ENCODE measurements at places on chromosomes 13 and 19. TPM values are rescaled to one million over a fixed set of nuclear protein-coding genes. Genes with fewer than 3 reads are reported as not detected.

The LIPE gene
- 5.7 TPM for total RNA-seq

The ZNF296 gene
- not detected for total RNA-seq

The ZNF787 gene
- 63.4 TPM for total RNA-seq

The PRR20E gene
- not detected for total RNA-seq

The KANK3 gene
- total RNA-seq = 5.3 TPM

The COL4A1 gene
- total RNA-seq = 393 TPM

The ZNF808 gene
- 7.0 TPM for total RNA-seq

The CBLC gene
- not detected for total RNA-seq

The TNFRSF19 gene
- total RNA-seq = 2.3 TPM

The RHPN2 gene
- total RNA-seq = 92.1 TPM

The PRRG2 gene
- total RNA-seq = 9.5 TPM

The RASAL3 gene
- not detected for total RNA-seq

The SPRY2 gene
- total RNA-seq = 9.2 TPM

The ATP4A gene
- not detected for total RNA-seq

The KIR2DL3 gene
- not detected for total RNA-seq

The CEACAM4 gene
- total RNA-seq = not detected

The BRME1 gene
- 12.7 TPM for total RNA-seq

The MEX3D gene
- 60.3 TPM for total RNA-seq

The LPAR2 gene
- 7.6 TPM for total RNA-seq

The CATSPERD gene
- total RNA-seq = not detected

The LRRC25 gene
- total RNA-seq = not detected

The DCT gene
- 0.17 TPM for total RNA-seq

The GPC6 gene
- total RNA-seq = 6.7 TPM

The SEMA6B gene
- 35.7 TPM for total RNA-seq

The NFIC gene
- total RNA-seq = 4.6 TPM

The GPR4 gene
- not detected for total RNA-seq

The UBE2L5 gene
- not detected for total RNA-seq

The ZNF235 gene
- 0.84 TPM for total RNA-seq

The LGALS14 gene
- not detected for total RNA-seq

The ANKRD24 gene
- 1.9 TPM for total RNA-seq

The LHFPL6 gene
- total RNA-seq = 3.1 TPM

The MYO16 gene
- total RNA-seq = not detected

The ZNF69 gene
- 8.3 TPM for total RNA-seq

The OXGR1 gene
- not detected for total RNA-seq

The PTPRH gene
- total RNA-seq = 30.0 TPM

The CRB3 gene
- 22.0 TPM for total RNA-seq

The NCAN gene
- not detected for total RNA-seq

The CCNE1 gene
- total RNA-seq = 33.0 TPM

The WDR87 gene
- total RNA-seq = not detected

The ERFL gene
- total RNA-seq = 0.37 TPM

The GGN gene
- total RNA-seq = 2.5 TPM

The HS6ST3 gene
- 6.6 TPM for total RNA-seq

The GGACT gene
- 2.5 TPM for total RNA-seq

The MEIS3 gene
- 41.7 TPM for total RNA-seq

The BCAM gene
- total RNA-seq = 67.7 TPM

The TGFBR3L gene
- not detected for total RNA-seq

The SHC2 gene
- 1.2 TPM for total RNA-seq

The TECR gene
- 181 TPM for total RNA-seq

The SIGLEC12 gene
- not detected for total RNA-seq

All from Caki2 (cell line).